Stimulated activated CD4-positive, alpha-beta T cell treated with anti-CD3 and anti-CD28 coated beads, Interleukin-2, amount 100 ng/mL, for 24 hours (primary cell): ENCODE measurements at places on chromosomes 1 and 21.

DNA sequence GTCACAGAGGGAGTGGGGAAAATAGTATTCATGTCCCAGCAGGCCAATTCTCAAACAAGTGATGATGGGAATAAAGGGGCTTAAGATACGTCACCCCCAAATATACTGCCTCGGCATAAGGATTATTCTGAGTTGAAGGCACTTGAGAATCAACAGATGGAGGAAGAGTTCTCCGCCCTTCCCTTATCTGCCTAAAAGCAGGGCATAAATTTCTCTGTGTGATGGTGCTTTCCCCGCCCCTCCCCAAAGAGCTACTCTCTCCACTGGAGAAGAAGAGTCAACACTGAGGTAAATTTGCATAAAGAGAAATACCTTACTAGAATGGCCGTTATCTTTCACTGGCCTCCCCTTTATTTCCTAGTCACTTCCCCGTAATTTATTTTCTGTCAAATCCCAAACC, 18.7 kb downstream of the BECN2 start:
- DNase-seq = no peak

GRCh38 chr1:75469586-75470173, 141.2 kb downstream of the SLC44A5 start:
- no peak for DNase-seq

DNA sequence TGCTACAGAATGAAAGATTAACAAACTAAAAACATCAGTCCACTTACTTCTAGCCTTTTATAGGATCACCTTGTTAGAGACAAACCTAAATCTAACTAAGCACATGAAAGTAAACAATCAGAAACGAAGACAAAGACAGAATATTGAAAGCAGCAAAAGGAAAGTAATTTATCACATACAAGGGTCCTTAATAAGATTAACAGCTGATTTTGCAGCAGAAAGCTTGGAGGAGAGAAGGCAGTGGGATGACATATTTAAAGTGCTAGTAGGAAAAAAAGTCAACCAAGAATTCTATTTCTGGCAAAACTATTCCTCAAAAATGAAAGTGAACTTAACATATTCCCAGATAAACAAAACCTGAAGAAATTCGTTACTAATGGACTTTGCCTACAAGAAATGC, 286.4 kb downstream of the RWDD3 start:
- DNase-seq = no peak

DNA sequence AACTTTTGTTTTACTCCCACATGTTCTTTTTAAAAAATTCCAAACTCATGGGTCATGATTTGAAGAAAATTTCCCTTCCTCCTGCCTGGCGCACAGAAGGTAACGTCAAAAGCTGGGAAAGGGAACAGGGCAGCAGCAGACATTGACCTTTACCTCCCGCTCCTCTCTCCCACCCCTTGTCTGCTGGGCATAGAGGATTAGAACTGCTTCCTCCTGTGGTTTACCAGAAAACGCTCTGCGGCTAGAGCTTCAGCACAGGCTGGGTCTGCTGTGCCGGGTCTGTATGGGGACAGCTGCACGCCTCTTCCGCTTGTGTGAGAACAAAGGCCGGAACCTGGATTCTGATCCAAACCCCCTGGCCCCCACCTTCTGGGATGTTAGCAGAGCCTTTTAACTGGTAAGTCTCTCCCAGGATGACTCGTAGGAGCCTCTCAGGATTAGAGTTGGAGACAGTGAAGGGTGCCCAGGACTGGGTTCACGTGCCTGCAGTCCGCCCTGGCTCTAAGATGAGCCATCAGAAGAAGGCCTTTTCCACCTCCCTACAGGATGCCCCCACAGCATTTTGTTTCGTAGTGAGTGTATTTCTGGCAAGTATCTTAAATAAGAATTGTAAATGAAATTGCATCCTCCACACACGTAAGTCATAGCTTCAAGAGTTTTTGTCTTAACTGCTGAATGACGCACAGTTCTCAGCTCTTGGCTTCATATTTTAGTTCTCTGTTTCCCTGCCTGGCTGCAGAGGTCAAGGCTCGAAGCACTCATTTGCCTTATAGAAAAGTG, 5.2 kb downstream of the H6PD start:
- peak; percentile 60 for DNase-seq

- DNase-seq = no peak
Observed at GRCh38 chr21:35208810-35209517, 159.9 kb upstream of the RUNX1 start.

GRCh38 chr1:168472223-168472622, 71.6 kb downstream of the XCL2 start:
- DNase-seq = no peak

DNA sequence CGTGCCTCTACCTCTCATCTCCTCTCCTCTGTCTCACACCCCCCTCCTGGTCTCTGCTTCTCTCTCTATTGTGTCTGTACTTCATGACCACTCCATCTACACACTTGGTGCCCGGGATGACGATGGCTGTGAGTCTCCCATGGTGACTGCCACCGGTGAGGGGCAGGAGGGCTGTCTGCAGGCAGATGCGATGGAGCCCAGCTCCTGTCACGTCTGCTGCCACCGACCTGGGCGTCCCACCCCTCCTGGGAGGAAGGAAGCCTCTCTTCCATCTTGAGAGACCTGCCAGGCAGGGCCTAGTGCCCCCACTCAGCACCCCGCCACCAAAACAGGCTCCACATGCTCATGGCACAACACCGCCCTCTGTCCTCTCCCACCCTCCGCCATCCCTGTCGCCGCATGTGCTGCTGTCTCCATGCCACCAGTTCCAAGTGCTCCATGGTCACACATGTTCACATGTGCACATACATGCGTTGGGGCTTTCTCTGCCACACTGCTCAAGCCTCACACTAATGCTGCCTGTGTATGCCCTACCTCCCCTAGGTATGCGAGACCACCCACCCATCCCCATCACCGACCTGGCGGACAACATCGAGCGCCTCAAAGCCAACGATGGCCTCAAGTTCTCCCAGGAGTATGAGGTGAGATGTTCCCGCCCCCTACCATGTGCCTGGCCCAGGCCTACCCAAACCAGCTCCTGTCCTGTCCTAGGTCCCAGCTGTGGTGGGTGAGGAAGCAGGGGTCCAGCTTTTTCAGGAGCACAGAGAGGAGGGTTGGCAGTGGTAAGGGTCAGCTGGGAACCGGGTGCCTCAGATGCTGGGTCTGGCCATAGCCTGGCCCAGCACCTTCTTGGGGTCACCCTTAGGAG, 36.6 kb upstream of the KDM4A start:
- no peak for DNase-seq

GRCh38 chr1:84737590-84737989, 47.3 kb upstream of the SSX2IP start:
- DNase-seq = no peak

GRCh38 chr1:161304927-161305866, 4.6 kb downstream of the MPZ start:
- no peak for DNase-seq

DNA sequence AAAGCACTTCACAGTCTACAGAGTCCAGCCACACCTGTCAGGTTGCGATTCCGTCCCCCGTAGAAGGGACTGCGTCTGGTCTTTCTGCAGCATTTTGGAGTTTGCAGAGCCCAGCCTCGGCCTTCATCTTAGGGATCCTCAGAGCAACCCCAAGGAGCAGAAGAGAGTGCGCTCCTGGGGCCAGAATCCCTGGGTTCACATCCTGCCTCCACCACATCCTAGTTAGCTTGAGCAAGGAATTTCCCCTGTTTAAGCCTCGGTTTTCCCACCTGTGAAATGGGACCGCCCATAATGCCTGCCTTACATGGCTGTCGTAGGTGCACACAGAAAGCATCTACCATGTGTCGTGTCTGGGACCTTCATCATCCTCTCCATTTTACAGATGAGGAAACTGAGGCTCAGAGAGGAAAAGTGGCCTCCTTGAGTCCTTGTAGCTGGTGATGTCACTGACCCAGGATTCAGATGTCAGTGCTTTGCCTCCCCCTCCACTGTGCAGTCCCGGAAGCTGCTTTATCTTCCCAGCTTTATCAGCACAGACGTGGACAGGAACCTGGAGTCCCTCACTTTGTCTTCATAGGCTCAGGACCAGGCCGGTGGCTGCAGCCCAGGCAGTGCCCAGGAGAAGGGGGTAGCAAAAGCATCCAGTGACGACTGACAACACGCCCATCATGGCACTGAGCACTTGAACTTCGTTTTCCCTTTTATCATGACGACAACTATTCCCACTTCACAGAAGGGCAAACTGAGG, 438.5 kb downstream of the MATN1 start:
- no peak for DNase-seq

DNA sequence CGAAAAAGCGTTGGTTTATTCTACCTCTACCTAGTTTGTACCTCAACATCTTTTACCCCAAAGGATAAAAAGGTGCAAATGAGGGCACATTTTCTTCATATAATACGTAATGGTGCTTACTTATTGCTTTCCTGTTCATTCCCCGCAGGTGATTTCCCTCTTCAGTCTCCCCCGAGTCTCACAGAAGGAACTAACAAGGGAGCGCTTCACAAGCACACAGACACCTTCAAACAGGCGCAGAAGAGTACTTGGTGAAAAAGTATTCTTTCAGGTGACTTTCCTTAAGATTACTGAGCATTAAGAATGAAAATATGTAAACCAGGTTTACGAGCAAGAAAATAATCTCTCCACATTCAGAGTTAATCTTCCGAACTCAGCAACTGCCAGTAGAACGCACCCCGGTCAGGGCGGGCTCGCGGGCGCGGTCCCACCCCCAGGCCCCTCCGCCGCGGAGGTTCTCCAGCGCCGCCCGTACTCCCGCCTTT, 511 bp upstream of the RABGAP1L start:
- DNase-seq = no peak

DNA sequence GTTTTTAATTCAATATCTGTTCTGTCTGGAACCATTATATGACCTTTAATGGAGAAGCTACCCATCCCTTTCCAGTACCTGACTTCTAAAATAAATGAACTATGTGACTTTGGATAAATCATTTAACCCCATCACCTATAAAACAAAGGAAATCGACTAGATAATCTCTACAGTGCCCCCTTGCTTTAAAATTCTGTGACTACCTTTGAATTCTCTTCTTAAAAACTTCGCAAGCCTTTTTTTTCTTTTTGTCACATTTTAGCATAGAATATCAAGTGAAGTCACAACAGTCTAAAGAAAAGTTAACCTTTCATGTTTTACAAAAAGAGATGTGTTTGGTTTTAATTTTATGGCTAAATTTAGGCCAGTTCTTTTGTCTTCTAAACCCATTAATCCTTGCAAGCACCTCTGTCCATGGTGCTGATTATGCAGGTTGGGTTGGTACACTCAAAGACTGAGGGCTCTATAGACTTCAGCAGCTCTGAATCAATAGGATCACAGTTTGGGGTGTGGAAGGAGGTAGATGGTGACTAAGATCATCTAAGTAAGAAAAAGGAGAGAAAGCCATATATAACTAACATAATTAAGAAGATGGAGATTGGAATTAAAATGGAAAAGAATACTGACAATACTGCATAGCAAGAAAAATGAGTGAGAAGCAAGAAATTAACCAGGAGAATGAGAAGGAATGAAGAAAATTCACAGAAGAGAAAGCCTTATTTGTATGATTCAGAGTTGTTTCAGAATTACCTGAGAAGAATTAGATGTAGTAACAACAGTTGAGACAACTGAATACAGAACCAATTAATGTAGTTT, 59.2 kb downstream of the TBX15 start:
- no peak for DNase-seq
